Pancreas (tissue), 10 donors: ENCODE measurements at places on chromosomes 11 and 22. TPM values are rescaled to one million over a fixed set of nuclear protein-coding genes. Genes with fewer than 3 reads are reported as not detected.

LYVE1 gene
- 12.0 TPM for total RNA-seq

- no peak for DNase-seq
These were observed 203.9 kb downstream of the FAM76B start for GRCh38 chr11:95585752-95586077.

DNA sequence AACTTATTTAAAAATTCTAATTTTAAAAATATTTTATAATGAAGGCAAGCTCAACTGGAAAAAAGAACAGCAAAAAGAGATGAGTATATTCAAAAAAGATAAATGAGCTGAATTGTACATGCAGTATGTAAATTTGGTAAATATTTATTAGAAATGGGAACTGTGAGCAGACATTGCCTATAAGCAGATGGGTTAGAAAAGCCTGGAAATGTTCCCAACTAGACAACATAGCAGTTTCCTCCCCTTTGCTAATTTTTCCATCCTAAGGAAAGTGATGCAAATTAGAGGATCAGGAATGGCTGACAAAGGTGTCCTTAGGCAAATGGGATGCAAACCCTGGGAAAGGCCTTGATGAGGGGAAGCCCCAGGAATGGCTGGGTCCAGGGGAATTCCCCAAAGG lies 37.2 kb downstream of the TP53I11 start:
- no peak for DNase-seq

- peak; percentile 38 for DNase-seq
These were observed 745.7 kb downstream of the FAM181B start for GRCh38 chr11:81987829-81988472.

DNA sequence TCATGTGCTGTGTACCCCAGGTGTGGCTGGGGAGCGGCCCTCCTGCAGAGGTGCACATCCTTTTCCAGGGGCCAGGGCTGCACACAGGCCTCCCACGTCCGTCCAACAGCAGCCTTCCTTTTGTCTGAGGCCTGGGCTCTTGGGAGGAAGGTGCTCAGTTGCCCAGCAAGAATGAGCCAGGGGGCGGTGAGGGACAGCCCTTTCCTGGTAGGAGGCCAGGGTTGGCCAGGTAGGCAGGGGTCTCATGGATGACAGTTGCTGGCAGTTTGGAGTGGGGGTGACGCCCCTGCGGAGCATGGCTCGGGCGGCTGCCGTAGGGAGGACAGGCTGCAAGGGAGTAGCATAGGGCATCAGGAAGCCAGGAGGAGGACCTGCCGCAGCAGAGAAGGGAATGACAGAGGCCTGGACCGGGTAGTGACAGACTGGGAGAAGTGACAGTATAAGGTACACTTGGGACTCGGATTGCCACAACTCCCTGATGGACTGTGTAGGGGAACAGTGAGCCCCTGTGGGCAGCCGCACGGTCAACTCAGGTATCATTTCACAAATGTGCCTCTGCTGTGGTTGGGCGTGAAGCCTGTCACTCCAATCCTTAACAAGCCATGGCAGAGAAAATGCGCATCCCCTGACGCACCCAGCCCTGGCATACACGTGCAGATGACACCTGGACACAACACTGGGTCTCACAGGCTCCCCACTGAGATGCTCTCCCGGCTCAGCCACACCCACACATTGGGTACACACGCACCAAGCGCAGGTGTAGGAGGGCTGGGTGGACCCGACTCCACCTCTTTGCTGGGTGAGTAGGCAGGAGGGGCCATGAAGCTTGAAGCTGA lies 79.7 kb downstream of the DGCR2 start:
- no peak for DNase-seq

GRCh38 chr11:104870910-104871309 lies 27.4 kb downstream of the CASP12 start:
- DNase-seq: no peak

DNA sequence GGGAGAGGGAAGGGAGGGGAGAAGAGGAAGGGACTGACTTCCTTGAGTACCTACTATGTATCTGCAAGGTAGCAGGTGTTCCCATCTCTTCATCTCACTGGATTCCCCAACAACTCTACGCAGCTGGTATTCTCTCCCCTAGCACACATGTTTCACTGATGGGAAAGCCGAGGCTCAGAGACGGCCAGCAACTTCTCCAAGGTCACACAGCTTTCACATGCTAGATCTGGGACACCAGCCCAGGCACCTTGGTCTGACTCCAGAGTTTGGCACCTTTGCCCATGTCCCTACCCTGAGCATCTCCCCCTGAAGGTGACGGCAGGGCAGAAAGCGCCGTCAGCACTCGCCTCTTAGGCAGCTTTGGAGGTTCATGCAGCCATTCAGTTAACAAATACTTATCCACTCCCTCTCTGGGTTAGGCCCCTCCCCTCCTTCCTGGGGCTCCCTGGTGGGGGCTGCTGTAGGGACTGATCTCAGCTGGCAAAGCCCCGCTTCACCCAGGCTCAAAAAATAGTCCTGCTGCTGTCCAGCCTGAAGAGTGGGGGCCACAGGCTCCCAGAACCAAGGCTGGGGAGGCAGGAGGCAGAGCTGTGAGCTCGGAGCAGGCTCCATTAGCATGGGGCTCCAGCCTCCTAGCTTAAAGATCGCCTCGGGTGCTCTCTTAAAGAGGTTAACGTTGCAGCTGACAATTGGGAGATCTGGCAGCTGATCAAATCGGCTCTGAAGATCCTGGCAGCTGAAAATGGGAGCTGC lies 79.4 kb downstream of the IGLL1 start:
- no peak for DNase-seq

DNA sequence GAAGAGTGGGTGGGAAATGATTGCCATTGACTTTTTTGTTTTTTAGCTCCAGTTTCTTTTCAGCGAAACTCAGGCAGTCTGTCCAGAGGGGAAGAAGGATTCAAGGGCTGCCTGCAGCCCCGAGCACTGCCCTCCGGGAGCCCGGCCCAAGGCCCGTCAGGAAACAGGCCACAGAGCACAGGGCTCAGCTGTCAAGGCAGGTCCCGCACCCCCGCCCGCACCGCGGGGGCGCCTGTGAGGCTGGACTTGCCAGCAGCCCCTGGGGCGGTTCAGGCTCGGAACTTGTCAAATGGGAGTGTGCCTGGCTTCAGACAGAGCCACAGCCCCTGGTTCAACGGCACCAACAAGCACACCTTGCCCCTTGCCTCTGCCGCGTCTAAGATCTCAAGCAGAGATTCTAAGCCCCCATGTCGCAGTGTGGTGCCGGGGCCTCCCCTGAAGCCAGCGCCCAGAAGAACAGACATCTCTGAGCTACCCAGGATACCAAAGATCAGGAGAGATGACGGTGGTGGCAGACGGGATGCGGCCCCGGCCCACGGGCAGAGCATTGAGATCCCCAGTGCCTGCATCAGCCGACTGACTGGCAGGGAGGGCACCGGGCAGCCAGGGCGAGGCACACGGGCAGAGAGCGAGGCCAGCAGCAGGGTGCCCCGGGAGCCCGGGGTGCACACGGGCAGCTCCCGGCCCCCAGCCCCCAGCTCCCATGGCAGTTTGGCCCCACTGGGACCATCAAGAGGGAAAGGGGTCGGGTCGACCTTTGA lies 8.6 kb downstream of the IRF7 start:
- peak; percentile 15 for DNase-seq

- no peak for DNase-seq
These were observed 2.9 kb upstream of the NXPE4 start for GRCh38 chr11:114598461-114598860.

DNA sequence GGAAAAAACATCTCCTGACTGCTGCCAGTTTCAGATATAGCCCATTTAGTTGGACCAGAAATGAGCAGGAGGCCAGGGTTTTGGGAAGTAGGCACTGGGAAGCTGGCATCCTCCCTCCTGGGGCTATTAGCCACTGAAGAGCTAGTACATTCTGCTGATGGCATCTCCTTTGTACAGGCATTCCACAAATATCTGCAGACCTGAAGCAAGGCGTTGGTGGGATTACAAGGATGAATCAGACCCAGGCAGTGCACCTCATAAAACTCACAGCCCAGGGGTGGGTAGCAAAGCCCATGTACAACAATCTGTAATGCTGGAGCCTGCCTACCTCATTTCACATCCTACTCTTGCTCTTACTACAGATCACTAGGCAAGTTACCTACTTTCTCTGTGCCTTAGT lies 27.5 kb upstream of the POU2AF1 start:
- no peak for DNase-seq

DNA sequence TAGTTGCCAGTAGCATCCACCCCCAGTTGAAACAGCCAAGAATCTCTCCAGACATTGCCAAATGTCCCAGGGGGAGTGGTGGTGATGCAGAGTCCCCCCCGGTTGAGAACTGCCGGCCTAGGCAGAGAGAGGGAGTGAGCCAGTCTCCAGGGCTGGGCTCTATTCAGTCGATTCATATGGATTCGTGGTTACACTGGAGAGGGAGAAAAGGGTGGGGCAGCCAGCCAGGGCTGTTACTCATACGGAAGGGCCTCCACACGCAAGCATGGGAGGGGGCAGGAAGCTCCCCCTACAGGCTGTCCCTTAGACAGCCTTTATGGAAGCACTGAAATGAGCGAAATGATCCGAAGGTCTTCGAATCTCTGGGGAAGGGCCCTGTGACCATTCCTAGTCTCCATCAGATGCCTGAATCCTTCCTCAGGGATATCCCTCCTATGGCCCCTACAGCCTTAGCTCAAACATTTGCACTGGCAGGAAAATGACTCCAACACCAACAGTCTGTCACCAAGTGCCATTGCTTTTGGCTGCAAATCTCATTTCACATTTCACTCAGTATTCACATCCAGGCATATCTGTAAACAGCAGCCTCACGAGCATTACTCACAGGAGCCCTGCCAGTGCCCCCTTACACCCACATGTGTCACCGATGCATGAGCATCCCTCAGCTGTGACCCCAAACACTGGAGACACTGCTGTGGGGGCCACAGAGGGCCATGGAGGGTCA lies 18.4 kb upstream of the TLCD5 start:
- no peak for DNase-seq

DNA sequence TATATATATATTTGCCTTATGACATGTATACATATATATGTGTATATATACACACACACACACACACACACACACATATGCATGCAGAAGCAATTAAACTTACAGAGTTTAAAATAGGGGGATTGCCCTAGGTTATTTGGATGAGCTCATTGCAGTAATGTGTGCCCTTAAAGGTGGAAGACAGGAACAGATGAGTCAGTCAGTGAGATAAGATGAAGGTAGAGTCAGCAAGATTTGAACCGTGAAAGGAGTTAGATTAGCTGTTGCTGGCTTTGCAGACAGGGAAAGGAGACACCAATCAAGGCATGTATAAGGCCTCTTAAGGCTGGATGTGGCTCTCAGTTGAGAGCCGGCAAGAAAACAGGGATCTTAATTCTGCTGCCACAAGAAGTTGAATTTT lies 902.4 kb upstream of the RAG2 start:
- DNase-seq: no peak

- no peak for DNase-seq
These were observed 49.2 kb upstream of the SYT7 start for GRCh38 chr11:61630089-61630488.

DNA sequence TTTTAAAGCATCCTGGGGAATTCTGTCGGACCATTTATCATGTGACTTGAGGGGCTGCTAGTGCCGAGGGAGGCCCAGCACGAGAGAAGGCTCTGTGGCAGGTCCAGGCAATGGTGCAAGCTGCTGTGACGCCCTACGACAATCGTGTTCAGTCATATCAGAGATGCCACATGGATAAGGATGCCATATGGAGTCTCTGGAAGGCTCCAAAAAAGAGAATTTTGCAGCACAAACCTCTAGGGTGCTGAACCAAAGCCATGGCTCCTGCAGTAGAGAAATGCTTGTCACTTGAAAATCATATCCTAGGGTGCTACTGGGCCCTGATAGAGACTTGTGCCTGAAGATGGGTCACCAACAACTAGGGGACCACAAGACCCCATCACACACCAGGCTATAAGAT lies 6.7 kb upstream of the CD6 start:
- DNase-seq: no peak

GRCh38 chr11:90250970-90251369 lies 28.1 kb upstream of the CHORDC1 start:
- no peak for DNase-seq
